ENCODE measurements at places on chromosomes 13 and 19.

DNA sequence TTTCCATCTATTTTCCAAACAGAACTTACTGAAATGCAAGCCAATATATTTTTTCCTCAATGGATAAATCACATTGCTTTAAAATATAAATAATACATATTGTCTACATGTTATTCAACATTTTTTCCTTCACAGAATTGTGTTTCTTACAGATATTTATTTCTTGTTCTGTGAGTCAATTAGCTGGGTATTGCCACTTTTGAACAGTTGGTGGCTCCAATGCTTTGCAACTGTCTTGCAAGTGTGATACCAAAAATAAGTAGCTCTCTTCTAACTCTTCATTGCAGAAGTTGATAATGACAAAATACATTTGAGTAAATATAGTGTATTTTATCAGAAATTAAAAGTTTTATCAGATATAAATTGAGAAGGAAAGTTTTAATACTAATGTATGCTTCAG, 17.1 kb upstream of the GPC5 start:
- no peak for DNase-seq

DNA sequence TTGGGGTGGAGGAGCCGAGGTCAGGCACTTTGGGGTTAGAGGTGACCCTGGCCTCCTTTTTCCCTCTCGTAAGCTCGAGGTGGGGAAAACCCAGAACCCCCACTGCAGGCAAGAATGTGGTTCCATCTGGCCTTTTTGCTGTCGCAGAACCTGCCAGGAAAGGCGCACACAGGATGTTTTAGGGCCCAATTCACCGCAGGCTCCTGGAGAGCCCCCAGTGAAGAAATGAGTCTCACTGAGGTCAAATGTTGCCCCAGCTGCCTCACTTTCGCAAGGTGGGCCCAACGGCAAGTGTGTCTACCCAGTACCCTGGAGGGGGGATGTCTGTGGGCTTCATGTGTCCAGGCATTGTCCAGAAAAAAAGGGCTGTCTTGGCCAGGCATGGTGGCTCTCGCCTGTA, 61.8 kb downstream of the PEX11G start:
- DNase-seq: no peak

GRCh38 chr19:15425321-15425950, 6.6 kb upstream of the AKAP8L start:
- no peak for DNase-seq

- DNase-seq: no peak
Observed at GRCh38 chr19:53989600-53990533, 1.6 kb upstream of the CACNG6 start.

- no peak for DNase-seq
Observed at GRCh38 chr19:39195755-39196154, 1.0 kb upstream of the NCCRP1 start.
